Dorsolateral prefrontal cortex (tissue), 122 donors: ENCODE measurements at places on chromosomes 12 and 14.

GRCh38 chr12:120157678-120158077, 36.8 kb downstream of the GCN1 start:
- DNase-seq, result no peak

DNA sequence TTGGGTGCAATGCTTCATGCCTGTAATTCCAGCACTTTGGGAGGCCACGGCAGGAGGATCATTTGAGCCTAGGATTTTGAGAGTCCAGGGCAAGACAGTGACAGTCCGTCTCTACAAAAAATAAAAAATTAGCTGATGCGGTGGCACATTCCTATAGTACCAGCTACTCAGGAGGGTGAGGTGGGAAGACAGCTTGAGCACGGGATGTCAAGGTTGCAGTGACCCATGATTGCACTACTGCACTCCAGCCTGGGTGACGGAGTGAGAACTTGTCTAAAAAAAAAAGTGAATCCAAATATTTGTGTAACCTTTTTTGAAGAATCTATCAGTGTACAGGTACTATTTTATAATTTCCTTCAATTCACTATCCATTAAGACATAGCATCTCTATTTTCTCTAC, 112.5 kb downstream of the DENND5B start:
- no peak for DNase-seq

DNA sequence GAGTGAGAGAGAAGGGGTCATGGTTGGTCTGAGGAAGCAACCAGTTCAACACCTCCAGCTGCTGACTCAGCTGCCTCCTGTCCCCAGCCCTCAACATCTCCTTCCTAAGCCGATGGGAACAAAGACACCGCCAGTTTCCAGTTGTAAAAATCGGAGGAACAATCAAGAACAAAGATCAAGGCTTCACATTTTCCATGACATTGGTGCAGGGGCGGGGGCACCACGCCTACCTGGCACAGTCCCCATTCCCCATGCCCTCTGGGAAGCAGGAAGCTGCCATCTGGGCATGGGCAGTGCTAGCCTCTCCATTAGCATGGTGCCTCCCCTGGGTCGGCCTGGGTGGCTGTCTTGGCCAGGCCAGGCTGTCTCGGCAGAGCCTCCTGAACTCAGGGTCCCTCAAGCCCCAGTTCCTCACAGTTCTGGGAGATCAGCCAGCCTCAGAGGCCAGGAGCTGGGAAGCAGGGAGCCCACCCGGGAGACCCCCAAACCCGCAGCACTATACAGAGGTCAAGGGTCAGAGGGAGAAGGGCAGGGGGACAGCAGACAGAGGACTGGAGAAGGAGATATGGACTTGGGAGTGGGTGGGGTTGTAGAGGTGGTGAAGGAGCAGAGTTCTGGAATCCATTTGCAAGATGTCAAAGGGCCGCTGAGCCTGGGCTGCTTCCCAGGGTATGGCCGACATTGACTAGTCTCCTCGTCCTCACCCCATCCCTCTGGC, 19.6 kb upstream of the TMEM106C start:
- DNase-seq, result no peak

DNA sequence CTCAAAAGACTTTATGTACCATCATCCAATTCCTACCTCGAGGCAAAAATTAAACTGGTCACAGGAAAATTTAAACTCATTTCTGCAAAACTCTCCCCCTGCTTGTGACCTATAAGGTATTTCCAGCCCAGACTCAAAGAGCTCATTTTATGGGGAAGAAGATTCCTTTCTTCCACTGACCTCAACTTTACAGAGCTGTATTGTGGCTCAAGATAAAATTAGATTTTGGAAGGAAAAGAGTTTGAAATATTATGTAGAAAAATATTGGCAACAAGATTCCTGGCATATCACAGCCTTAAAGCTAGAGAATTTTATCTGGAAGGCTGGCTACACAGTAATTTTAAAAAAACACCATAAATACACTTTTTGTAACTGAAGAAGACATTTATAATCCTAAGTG, 91.7 kb downstream of the STXBP6 start:
- DNase-seq, result no peak
